T-cell (primary cell): ENCODE measurements at places on chromosomes 11 and 22.
A peak's percentile ranks its signal among the peaks of the same experiment; 100 is the strongest.

DNA sequence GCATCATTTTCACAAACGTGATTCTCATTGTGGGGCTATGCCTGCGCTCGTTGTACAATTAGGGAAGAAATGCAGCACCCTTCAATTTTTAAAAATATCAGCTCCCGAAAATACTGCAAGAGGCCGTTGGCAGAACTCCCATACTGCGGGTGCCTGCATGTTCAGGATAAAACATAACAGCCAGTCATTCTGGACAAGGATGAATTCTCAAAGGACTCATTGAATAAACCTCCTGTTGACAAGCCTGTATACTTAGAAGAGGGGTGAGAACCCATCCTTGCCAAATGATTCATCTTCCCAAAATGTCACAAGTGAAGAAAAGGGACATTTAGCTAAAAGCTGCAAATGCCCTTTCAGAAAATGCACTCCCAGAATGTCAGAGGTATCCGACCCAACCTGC lies 141.9 kb downstream of the CSNK2A3 start:
- no peak for DNase-seq

DNA sequence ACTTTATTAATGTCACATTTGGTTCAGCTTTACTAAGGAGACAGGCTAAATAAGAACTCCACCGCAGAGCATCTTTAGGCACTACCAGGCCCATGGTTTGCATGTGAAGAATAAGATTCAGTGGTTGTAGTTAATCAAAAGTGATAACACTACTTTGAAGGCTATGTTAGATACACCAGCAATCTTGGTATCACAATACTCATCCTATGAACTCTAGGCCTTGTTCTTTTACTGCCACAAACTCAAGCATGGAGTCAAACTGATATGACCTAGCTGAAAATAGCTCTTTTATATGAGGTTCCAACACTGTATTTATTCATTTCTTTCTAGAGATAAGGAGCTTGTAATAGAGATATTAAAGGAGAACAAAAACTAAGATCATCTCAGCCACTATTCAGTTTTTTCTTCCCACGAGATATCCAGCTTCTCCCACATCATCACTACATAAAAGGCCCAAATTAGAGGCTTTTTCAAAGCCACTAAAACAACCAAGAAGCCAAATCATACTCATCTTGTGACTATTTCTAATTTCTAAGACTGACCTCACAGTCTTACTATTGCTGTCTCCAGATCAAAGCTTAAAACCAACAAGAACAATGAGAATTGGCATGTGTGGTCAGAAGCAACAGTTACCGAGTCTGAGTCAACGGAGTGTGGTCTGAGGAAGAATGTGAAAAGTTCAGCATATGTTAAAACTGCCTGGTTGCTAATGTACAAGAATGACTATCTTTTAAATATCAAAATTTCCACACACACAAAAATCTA lies 25.1 kb upstream of the GUCY1A2 start:
- no peak for DNase-seq

DNA sequence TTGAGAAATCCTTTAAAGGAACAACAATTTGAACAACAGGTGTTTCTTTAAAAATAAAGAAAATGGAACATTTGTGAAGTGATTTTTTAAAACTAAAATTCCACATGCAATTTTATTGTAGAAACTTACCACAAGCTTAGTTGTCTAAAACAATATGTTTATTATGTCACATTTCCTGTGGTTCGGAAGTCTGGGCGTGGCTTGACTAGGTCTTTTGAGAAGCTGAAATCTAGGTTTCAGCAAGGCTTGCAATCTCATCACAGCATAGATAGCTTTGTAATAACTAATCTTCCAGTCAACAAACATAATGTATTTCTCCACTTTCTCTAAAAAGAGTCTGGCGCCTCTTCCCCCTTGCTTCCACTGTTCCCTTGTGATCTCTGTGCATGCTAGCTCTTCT lies 27.0 kb downstream of the MS4A6A start:
- DNase-seq, result no peak

GRCh38 chr11:47645500-47645899 lies 3.1 kb upstream of the MTCH2 start:
- no peak for DNase-seq

DNA sequence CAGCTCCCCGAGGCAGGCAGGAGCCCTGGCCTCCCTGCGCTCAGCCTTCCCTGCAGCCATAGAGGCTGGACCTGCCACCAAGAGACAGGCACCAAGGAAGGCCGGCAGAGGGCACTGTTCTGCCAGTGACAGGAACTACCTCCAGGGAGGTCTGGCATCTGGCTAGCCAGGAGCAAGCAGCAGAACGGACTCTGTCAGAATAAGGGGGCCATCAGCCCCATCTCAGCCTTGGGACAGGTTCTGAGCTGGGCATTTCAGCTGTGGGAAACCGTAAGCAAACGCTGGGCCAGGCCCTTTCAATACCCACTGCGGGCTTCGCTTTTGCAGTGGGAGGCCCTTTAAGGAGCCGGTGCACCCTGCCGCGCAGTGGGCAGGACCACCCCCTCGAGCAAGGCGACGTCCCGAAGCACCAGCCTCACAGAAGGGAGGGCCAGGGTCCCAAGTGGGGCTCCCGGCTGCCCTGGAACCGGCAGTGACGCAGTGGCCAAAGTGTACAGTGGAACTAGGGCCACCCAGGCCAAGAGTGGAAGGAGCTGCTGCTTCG lies 18.2 kb downstream of the IFT27 start:
- peak; percentile 62 for DNase-seq

- DNase-seq, result no peak
These were observed 100.3 kb upstream of the CLPB start for GRCh38 chr11:72534371-72535193.

DNA sequence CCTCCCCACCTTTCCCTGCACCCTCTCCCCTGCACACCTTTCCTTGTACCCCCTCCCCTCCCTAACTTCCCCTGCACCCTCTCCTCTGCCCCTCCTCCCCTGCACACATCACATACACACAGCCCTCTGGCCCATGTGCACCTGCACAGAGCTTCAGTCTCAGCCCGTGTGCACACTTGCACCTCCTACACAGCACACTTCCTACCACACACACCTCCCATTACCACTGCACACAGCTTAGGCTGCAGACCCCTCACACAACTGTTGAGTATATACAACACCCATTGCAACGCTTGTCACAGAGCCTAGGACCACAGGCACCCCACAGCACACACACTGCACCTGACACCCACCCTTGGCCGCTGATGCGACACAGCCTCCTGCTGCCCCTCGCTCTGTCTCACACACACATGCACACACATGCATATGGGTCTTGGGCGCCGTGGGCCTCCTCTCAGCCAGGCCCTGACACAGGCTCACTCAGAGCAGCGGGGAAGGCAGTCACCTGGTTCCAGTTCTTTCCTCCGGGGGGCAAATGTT lies 411 bp downstream of the SIGIRR start:
- no peak for DNase-seq

DNA sequence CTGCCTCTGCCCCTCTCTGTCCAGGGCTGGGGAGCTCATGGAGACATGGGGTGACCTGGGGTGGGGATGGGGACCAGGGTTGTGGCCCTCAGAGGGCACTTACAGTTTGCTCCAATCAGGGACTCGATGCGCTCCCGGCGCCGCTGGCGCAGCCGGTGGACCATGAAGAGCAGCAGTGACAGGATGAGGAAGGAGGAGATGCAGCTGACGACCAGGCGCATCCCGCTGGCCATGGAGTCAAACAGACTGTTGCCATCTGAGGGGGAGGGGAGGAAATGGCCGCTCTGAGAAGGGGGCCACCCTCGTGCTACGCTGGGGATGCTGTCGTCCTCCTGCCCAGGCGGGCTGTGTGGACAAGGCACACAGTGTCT lies 80.5 kb downstream of the DGCR2 start:
- DNase-seq, result no peak

DNA sequence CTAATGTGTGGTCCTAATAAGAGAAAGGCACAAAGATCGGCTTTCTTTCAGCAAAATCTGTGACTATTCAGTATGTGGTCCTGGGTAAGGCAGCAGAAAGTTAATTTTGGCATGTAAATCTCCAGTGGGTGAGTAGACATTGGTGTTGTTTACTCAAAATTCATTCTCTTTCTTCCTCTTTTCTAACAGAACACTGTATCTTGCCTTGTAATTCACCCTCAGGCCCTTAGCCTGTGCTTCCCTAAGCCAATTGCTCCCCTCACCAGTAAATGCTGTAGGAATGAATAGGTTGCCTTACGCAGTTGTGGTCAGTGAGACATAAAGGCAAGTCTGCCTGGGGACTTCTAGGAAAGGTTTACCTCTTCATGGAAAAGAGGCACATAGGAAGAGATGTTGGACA lies 49.9 kb upstream of the PDE3B start:
- no peak for DNase-seq

DNA sequence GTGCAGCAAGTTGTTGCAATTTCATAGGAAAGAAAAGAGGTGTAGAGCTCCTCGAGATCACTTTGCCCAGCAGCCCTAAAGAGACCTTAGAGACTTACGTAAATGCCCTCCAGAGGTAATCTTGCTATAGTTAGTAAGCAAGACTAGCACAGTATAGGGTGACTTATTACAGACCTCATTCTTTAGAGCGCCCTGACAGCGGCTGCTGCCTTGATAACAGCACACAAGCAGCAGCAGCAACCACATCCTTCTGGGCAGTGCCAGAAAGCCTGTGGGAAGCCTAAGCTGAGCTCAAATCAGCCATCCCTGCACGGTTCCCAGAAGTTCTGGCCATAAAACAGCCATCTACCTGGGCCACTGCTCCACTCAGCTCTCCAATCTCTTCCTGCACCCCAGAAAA lies 22.6 kb upstream of the OR56B1 start:
- DNase-seq, result no peak

GRCh38 chr11:124315052-124315451 lies 1.3 kb upstream of the OR8D1 start:
- no peak for DNase-seq

GRCh38 chr11:42923651-42924050 lies 388.1 kb upstream of the API5 start:
- DNase-seq, result no peak

DNA sequence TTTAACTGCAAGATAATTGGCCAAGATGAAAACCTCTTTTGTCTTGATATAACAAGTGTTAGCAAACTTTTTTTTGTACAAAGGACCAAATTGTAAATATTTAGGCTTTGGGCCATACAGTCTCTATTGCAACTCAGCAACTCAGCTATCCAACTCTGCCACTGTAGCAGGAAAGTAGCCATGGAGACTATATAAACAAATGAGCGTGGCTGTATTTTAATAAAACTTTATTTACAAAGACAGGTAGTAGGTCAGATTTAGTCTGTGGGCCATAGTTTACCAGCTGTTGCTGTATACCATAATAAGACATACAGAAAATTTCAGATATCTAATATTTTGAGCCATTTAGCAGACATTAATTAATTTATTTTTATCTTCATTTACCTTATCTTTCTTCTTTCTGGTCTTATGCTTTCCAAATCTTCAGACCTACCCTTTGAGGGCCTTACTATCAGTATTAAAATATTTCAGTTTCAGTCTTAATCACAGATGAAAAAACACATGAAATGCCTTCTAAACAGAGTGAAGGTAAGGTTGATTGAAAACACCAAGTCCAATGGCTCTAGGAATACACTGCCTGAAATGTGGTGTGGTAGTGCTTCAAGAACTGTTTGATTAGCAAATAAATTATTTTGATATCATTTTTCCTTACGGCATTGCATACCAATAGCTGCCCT lies 256.9 kb upstream of the CTSC start:
- DNase-seq, result no peak

DNA sequence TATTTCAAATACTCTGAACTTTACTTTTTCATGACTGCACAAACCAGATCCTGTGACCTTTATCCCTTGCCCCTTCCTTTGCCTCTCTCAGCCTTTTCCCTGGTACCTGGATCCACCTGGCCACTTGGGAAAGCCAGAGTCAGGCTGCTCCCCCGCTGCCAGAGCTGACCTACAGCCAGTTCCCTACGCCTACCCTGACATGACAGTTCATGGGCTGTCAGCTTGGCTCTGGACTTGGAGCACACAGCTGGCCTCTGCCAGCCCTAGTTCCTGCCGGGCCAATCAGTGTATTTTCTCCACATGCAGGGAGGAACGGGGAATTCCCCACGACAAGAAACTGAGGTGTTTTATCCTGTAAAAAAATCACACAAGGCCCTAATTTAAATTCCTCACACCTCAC lies 382.6 kb downstream of the INSC start:
- DNase-seq, result no peak

- DNase-seq, result no peak
These were observed 734.5 kb downstream of the METTL15 start for GRCh38 chr11:28842716-28843115.

- DNase-seq, result no peak
These were observed 98.7 kb downstream of the NAV2 start for GRCh38 chr11:19811380-19811779.

- no peak for DNase-seq
These were observed 46.1 kb downstream of the RASSF10 start for GRCh38 chr11:13055200-13055599.
